ENCODE measurements at places on chromosomes 12 and 14. TPM values are rescaled to one million over a fixed set of nuclear protein-coding genes. Genes with fewer than 3 reads are reported as not detected.

DEGS2 gene
- polyA plus RNA-seq: 11.1 TPM

EXOC3L4 gene
- 2.8 TPM for polyA plus RNA-seq

NRIP2 gene
- 40.5 TPM for polyA plus RNA-seq

ANKRD33 gene
- 0.10 TPM for polyA plus RNA-seq

TSHR gene
- 0.07 TPM for polyA plus RNA-seq

C12orf50 gene
- polyA plus RNA-seq: 0.45 TPM

GDF3 gene
- 0.55 TPM for polyA plus RNA-seq

CAPZA3 gene
- 0.15 TPM for polyA plus RNA-seq

CIDEB gene
- polyA plus RNA-seq: 28.9 TPM

PLA2G1B gene
- 0.31 TPM for polyA plus RNA-seq

AREL1 gene
- 33.7 TPM for polyA plus RNA-seq

COA8 gene
- 40.1 TPM for polyA plus RNA-seq

AQP2 gene
- 104 TPM for polyA plus RNA-seq

CCDC197 gene
- polyA plus RNA-seq: not detected

MGAT4C gene
- 1.9 TPM for polyA plus RNA-seq

L2HGDH gene
- polyA plus RNA-seq: 11.5 TPM

KRT6A gene
- not detected for polyA plus RNA-seq

RNF10 gene
- 237 TPM for polyA plus RNA-seq

PLD4 gene
- 2.6 TPM for polyA plus RNA-seq

PRB2 gene
- not detected for polyA plus RNA-seq

POTEM gene
- not detected for polyA plus RNA-seq

LRRC10 gene
- not detected for polyA plus RNA-seq

GLIPR1L1 gene
- polyA plus RNA-seq: not detected

SLC2A3 gene
- polyA plus RNA-seq: 17.8 TPM

CMKLR1 gene
- polyA plus RNA-seq: 4.3 TPM

VWF gene
- polyA plus RNA-seq: 12.5 TPM

TAS2R14 gene
- 3.1 TPM for polyA plus RNA-seq

C3AR1 gene
- 3.6 TPM for polyA plus RNA-seq

EGLN3 gene
- polyA plus RNA-seq: 20.7 TPM

KRT73 gene
- polyA plus RNA-seq: not detected

SAMD15 gene
- 9.8 TPM for polyA plus RNA-seq

SLC10A1 gene
- 0.24 TPM for polyA plus RNA-seq

MYH7 gene
- polyA plus RNA-seq: 2.1 TPM

MMP17 gene
- 0.72 TPM for polyA plus RNA-seq

DDX47 gene
- 80.0 TPM for polyA plus RNA-seq

BRMS1L gene
- 19.7 TPM for polyA plus RNA-seq

PPP4R4 gene
- polyA plus RNA-seq: 0.32 TPM

GPRC5D gene
- 0.72 TPM for polyA plus RNA-seq

ADGRD1 gene
- 14.5 TPM for polyA plus RNA-seq

KCNK10 gene
- polyA plus RNA-seq: 0.26 TPM

DHRS2 gene
- polyA plus RNA-seq: 9.1 TPM

PARPBP gene
- polyA plus RNA-seq: 15.4 TPM

SYT1 gene
- polyA plus RNA-seq: 21.4 TPM

GNPNAT1 gene
- polyA plus RNA-seq: 35.4 TPM

HNRNPA1 gene
- polyA plus RNA-seq: 4,465 TPM

SMIM41 gene
- 0.39 TPM for polyA plus RNA-seq

GARIN6 gene
- not detected for polyA plus RNA-seq

ACRBP gene
- 3.5 TPM for polyA plus RNA-seq
